Large intestine (tissue), 12 donors: ENCODE measurements at places on chromosomes 13 and 19.

- DNase-seq = peak; percentile 45
These were observed 12.5 kb downstream of the ARID3A start for GRCh38 chr19:938233-938923.

- DNase-seq = no peak
These were observed 28.3 kb downstream of the OR10H4 start for GRCh38 chr19:15976836-15977689.

GRCh38 chr19:15340086-15340485, 7.7 kb upstream of the BRD4 start:
- no peak for DNase-seq

DNA sequence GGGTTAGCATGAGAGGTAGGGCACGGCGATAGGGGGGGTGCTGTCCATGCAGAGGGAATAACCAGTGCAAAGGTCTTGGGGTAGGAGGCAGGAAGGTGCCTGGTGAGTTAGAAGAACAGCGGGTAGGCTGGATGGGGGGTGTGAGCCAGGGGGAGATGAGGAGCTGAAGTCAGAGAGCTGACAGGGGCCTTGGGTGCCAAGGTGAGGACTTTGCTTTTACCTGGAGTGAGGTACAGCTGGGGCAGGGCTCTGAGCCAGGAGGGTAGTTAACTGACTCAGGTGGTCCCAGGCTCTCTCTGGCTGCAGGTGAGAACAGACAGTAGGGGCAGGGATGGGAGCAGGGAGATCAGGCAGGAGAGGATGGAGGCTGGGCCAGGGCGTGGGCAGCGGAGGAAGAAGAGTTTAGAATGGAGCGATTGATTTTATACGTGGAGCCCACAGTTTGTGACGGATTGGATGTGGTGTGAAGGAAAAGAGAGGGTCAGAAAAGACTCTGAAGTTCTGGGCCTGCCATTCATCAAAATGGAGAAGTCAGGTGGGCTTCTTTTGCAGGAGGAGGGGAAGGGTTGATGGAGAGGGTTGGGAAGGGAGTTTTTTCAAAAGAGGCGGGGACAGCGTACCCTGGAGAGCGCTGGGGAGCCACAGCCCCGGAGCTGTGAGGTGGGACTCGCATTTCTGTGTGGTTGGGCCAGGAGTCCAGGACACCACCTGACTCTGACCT, 1.2 kb upstream of the GRAMD1A start:
- peak; percentile 53 for DNase-seq

- DNase-seq = no peak
These were observed 6.0 kb downstream of the RDH8 start for GRCh38 chr19:10019246-10019645.

DNA sequence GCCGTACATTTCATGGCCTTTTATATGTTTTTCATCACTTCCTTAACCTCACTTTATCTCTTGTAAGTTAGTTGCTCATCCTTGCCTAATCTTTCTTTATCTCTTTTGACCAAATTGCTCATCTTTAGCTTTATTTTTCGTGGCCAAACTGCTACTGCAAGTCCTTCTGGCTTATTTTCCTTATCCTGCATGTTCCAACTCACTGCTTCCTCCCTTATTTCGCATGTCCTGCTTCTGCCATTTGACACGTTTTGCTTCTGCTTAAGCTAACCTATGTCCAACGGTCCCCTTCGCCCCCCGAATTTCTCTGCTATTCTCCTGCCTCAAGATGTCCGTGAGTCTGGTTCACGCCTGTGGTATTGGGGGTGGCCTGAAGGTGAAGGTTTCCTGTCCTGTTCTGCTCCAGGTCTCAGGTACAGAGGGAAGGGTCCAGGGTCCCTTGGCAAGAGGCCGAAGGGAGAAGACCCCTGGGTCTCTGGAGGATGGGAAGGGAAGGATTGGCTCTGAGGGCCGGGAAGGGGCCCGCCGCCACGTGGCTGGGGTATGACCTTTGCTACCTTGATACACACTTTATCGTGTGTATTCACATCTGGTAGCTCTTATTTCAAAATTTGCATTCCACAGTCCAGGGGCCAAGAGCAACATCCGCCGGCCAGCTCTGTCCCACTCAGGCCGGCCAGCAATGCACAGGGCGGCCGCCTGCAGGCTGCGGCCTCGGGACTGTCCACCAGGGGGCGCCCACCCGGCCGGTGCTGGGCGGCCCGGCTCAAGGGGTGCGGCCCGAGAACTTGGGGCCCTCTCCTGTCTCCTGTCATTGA, 2.9 kb upstream of the C19orf85 start:
- peak; percentile 44 for DNase-seq

DNA sequence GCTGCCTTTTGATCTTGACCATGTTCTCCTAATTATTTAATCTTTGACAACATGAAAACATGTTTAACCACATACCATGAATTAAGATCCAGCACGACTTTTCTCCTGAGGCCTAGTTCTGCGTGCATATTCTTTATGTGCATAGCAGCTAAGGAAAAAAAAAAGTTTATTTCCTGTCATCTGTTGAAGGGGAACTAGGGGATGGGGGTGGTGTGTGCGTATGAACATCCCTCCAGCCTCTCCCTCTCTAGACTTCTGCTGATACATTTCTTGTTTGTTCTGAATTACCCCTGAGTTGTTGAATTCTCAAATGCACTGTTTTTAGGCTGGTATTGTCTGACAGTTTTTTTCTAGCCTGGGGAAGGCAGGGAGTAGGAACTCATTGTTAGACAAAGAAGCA, 543.3 kb downstream of the FGF9 start:
- DNase-seq = no peak

- no peak for DNase-seq
These were observed 2.3 kb downstream of the LINGO3 start for GRCh38 chr19:2305452-2306280.

DNA sequence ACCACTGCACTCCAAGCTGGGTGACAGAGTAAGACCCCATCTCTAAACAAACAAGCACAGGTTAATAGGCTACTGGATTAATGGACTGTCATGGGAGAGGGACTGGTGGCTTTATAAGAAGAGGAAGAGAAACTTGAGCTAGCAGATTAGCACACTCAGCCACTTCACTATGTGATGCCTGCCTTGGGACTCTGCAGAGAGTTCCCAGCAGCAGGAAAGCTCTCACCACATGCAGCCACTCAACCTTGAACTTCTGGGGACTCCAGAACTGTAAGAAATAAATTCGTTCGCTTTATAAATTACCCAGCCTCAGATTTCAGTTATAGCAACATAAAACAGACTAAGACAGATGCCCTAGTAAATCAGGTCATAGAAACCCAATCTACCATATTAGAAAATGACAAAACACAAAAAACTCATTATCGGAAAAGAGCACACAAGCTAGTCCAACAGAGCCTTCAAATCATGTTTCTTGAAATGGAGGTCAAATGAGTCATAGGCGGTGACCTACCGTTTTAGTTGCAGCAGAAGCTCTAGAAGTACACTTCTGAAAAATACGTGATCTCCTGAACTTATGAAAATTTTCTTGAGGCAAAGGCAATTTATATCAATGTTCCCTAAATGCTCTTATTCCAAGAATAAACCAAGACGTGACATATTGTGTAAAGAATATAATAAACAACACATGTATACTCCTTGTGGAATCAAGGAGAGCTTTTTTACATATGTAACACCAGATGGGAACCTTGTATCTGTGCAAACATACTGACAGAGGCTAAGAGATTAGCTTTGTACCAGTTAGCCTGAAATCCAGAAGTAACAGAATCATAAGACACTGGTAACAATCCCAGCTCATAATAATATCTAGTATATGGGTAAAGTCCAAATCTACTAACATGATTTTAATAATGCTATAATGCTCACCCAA, 340.9 kb upstream of the SGCG start:
- no peak for DNase-seq

DNA sequence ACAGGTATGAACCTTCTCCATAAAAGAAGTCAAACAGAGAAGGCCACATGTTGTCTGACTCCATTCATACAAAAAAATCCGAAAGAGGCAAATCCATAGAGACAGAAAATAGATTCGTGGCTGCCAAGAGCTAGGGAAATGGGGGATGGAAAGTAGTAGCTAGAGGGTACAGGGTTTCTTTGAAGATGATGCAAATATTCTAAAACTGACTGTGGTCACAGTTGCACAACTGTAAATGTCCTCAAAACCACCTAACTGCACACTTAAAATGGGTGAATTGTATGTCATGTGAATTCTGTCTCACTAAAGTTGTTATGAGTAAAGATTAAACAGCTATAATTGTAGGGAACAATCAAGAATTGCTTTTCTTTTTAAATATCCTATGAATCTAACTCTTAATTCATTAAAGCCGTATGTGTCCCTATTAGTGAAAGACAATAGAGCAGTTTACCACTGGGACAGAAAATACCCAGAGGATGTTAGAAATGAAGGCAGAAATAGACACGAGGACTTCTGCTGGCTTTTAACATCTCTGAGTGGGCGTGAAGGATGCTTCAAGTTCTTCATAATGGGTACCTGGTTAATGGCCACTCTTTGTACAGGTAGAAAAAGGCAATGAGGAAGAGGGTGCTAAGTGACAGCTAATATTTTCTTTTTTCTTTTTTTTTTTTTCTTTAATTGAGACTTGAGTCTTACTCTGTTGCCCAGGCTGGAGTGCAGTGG, 21.2 kb downstream of the INSR start:
- no peak for DNase-seq

DNA sequence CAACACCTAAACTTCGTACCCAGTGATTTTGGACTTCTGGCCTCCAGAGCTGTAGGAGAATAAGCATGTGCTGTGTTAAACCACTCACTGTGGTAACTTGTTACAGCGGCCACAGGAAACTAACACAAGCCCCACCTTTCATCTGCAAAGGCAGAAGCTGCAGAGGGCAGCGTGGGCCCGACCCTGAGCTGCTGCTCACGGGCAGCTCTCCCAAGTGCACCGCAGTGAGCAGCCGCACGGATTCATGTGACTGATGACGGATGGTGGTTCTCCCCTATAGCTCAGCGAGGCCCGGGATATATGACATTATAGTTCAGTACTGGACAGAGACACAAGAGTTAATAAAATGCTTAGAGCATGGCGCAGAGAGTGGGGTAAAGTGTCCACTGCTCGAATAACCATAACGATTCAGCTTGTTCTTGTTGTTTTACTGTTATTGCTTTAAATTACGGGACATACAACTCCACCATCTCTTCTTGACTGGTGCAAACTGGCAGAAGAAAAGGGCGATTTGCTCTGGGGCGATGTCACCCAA, 21.9 kb downstream of the VRK3 start:
- DNase-seq = no peak

DNA sequence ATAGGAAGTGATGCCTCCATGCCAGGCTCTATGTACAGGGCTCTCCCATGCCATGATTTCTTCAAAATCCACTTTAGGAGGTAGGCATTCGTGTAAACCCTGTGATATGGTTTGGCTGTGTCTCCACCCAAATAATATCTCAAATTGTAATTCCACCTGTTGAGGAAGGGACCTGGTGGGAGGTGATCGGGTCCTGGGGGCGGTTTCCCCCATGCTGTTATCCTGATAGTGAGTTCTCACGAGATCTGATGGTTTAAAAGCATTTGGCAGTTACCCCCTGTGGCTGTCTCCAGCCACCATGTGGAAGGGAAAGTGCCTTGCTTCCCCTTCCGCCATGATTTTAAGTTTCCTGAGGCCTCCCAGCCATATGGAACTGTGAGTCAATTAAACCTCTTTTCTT, 8.1 kb downstream of the SARS2 start:
- DNase-seq = no peak

GRCh38 chr19:12723381-12723640, 421 bp downstream of the TNPO2 start:
- DNase-seq = no peak

- DNase-seq = peak; percentile 96
These were observed at the start of gene ZNF223 for GRCh38 chr19:44051650-44052402. TSS of gene ZNF223 (plus strand) at chr19:44052036. CDS start at chr19:44055177, 3,141 bp downstream.

DNA sequence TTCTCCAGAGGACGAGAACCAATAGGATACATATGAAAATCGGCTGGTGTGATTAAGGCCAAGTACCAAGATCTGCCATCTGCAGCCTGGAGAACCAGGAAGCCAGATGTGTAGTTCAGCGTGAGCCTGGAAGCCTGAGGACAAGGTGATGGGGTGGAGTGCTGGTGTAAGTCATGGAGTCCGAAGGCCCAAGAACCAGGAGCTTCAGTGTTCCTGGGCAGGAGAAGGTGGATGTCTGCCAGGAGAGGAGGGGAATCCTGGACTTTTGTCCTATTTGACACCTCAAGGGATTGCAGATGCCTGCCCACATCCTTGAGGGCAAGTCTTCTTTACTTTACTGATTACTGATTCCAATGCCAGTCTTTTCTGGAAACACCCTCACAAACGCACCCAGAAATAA, 71.5 kb downstream of the SPATA13 start:
- no peak for DNase-seq

GRCh38 chr19:42323852-42324654, 1.4 kb upstream of the MEGF8 start:
- DNase-seq = no peak

DNA sequence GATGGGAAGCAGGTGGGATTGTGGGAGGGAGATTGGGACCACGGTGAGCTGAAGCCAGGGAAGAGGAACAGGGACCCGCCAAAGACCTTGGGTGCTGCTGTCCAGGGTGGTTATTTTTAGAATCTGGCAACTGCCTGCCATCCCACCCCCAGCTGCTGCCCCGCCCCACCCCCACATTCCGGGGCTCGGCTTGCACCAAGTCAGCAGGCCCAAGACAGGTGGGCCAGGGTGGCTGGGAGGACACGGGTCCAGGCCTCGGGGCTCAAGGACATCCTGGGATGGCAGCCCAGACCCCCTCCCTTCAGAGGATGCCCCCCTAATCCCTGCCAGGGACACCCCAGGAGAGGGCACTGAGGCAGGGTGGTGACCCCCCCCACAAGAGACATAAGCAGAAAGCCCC, 827 bp downstream of the CKM start:
- no peak for DNase-seq

DNA sequence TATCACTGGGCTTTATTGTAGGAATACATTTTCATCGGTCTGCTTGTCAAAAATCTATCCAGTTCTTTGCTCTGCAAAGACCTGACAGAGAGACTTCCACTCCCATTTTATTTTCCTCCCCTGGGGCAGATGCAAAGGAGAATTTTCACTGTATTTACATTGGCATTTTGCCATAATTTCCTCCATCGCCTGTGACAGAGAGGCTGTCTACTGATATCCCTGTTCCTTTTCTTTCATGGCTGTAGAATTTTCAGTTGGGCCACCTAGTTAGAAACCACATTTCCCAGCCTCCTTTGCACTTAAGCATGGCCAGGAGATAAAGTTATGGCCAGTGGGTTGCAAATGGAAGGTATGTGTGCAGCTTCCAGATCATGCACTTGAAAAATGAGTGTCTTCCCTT, 89.3 kb downstream of the NUFIP1 start:
- peak; percentile 41 for DNase-seq

DNA sequence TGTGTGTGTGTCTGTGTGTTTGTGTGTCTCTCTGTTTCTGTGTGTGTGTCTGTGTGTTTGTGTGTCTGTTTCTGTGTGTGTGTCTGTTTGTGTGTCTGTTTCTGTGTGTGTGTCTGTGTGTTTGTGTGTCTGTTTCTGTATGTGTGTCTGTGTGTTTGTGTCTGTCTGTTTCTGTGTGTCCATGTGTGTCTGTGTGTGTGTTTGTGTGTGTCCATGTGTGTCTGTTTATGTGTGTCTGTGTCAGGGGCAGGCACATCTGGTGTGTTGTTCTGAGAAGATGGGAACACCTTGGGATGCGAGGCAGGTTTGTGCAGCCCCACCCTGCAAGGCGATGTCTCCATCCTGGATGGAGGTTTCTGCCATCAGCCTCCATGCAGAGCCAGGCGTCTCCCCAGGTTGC, 275.8 kb upstream of the SOX1 start:
- DNase-seq = no peak

- no peak for DNase-seq
These were observed 181.2 kb upstream of the PCDH17 start for GRCh38 chr13:57450356-57450755.

GRCh38 chr19:32773126-32773525, 53.6 kb downstream of the TDRD12 start:
- DNase-seq = no peak

- no peak for DNase-seq
These were observed 12.1 kb downstream of the NFILZ start for GRCh38 chr19:8642561-8642960.
